Activated T-cell treated with anti-CD3 and anti-CD28 coated beads, Interleukin-2, amount 50 U/mL, for 72 hours (primary cell): ENCODE measurements at places on chromosomes 12 and 14. TPM values are rescaled to one million over a fixed set of nuclear protein-coding genes. Genes with fewer than 3 reads are reported as not detected.

Gene PRH2
- total RNA-seq: not detected

Gene PIANP
- 0.76 TPM for total RNA-seq

Gene RIC8B
- total RNA-seq: 11.8 TPM

Gene CELA1
- 0.26 TPM for total RNA-seq

Gene PARPBP
- 17.7 TPM for total RNA-seq

Gene TMTC1
- total RNA-seq: 0.22 TPM

Gene ISCU
- 139 TPM for total RNA-seq

DNA sequence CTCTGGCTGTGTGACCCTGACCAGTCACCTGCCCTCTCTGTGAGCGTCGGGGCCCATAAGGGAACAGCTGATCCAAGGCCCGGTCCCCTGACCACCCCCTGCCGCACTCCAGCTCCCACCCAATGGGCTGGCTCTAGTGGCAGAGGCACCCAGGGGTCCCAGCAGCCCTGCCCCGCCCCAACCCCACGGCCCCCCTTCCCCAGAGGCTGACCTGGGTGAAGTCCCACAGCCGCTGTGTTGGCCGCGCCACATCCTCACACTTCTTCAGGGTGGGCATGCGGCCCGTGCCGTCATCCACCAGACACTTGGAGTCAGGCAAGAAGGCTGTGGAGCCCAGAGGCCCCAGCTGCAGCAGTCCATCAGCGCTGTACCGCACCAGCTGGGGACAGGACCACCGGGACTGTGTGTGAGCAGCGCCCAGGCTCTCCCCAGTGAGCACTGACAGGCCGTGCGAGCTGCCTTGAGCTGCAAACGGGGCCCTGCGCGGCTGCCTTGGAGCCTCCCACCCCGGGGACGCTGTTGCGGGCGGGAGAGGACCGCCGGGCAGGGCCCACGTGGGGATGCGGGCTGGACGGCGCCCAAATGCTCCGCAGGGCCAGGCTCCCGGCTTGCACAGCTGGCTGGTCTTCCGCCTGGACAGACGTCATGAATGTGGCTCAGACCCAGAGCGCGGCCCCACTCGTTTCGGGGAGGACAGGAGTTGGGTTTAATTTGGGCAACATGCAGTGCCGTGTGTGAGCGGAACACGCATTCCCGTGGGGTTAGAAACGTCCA is 53.5 kb downstream of the NOC4L start:
- no peak for DNase-seq

DNA sequence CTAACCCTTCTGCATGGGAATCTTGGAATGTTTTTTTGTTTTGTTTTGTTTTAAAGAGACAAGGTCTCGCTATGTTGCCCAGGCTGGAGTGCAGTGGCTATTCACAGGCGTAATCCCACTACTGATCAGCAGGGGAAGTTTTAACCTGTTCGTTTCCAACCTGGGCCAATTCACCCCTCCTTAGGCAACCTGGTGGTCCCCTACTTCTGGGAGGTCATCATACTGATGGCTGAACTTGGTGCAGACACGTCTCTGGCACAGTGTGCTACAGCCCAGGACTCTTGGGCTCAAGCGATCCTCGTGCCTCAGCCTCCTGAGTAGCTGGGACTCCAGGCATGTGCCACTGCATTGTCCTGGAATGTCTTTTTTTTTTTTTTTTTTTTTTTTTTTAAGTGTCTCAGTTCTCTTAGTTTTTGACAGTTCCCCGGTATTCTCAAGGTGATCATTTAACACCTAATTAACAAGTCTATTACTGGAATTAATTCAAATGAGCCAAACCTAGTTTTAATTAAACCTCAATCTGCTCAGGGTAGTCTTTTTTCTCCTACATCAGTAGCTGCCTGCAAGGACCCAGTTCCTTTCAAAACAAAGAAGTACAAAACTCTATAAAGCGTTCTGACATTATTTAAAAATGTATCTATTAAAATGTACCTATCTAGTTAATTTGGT is 49.0 kb upstream of the ISM2 start:
- no peak for DNase-seq

DNA sequence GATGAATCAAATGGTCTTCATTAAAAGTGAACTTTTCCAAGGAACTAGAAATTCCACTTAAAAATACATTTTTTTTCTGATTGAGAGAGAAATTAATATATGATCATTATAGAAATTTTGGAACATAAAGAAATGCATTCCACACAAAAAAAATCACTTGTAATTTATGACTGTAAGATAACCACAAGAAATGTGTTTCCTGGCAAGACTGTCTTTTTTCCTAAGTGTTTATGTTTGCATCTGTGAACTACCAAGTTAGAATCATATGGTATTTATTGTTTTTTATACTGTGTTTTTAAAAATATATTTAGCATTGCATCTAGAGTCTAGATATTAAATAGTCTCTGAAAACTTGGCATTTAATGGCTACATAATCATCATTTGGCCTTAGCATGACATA is 726.8 kb downstream of the BCL11B start:
- DNase-seq: no peak

- DNase-seq: no peak
Measured at GRCh38 chr12:86712425-86712843, 456.2 kb upstream of the MGAT4C start.

- DNase-seq: no peak
Measured at GRCh38 chr12:112153181-112153892, 28.0 kb downstream of the TRAFD1 start.

DNA sequence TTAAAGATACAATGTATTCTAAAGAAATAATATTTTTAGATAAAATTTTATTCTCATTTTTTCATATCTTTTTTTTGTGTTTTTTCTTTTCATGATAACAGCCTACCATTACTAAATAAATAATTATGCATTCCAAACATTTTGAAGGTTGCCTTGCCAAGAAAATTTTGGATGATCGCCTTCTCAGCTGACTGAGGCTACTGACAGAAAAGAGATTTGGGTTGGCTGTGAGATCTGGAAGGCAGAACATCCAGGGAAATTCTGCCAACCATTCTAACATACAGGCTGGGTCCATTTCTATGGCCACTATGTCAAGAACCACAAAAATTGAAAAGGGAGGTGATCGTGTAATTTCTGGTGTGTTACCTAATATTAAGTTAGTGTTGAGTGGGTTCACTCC is 48.1 kb downstream of the GALNT8 start:
- DNase-seq: no peak

DNA sequence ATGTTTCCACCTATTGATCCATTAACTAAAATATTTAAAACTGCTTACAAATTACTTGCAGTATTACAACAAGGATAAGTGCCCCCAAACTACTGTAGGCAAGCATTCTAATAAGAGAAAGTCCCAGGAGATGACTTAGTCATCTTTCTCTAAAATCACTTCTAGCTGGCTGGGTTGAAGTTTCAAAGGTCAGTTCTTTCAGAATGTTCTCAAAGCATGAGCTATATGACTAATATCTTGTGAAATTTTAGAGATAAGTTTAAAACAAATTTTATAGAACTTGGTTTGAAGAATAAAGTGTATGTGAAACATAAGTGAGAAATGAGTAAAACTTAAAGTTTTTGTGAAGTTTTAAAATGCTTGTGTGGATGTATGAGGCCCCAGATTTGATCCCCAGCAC is 24.3 kb upstream of the OR6J1 start:
- DNase-seq: no peak

GRCh38 chr12:123928274-123928865 is 44.3 kb downstream of the CCDC92 start:
- DNase-seq: no peak

- peak; percentile 6 for DNase-seq
Measured at GRCh38 chr12:52566847-52567291, 6.8 kb downstream of the KRT74 start.
